ENCODE measurements at places on chromosomes 1 and 21.

- DNase-seq, result no peak
Observed at GRCh38 chr1:161111117-161111516, 6.7 kb downstream of the PFDN2 start.

DNA sequence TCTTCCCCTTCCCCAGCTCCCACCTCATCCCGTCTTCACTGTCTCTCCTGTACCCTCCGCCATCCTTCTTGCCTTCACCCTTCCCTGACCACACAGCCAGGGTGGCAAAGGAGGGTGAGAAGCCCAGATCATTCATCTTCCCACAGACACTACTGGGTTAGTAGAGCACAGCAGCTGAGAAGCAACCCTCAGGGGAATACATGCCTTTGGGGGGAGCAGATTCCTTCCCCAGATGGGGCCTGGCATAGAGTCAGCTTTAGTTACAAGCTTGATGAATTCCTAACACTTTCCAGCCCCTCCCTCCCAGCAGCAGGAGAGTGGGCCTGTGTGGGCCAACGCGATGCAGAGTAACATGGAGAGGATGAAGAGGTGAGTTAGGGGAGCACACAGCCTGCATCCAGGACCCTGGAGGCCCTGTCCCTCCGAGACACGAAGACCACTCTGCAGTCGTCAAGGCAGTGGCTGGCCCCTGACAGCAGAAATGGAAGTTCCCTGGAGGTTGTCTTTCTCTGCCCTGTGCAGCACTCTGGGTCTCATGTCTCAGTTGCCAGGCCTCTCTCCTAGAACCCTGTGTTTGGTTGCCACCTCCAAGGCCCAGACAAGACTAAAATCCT lies 8.8 kb upstream of the BTG2 start:
- DNase-seq, result no peak

- DNase-seq, result no peak
Observed at GRCh38 chr1:97073169-97073568, 351.6 kb downstream of the PTBP2 start.

- no peak for DNase-seq
Observed at GRCh38 chr1:206680279-206680678, 4.4 kb upstream of the MAPKAPK2 start.

GRCh38 chr1:247448107-247448791 lies 9.7 kb downstream of the OR2B11 start:
- DNase-seq, result peak; percentile 81

DNA sequence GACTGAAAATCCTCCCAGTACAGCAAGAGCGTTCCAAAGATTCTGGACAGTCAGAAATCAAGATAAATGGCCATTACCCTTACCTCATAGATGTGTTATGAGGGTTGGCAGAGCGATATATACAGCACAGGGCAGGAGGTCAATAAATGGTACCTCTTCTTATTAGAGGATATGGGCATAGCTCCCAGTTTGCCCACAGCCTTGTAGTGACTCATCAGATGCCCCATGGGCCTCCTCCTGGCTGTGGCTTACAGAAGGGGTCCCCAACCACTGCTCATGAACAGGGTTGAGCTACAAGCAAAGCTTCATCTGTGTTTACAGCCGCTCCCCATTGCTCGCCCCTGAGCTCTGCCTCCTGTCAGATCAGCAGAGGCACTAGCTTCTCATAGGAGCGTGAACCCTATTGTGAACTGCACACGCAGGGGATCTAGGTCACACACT lies 7.3 kb upstream of the IFNGR2 start:
- DNase-seq, result no peak

DNA sequence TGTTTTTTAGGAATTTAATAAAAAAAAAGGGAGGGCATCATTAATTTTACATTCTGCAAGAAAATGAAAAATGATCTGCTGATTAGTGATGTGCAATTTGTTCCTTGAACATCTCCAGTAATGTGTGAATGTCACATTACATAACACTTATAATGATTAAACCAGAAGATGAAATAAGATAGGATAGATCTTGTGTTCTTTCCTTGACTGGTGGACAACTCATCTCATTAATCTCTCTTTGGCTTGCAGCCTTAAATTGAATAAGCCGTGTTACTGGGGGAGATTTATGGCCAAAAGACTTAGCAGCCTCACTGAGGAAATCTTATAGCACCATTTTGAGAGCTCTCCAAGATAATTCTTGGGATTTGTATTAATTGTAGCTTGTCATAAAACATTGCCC lies 217.2 kb downstream of the ST6GALNAC3 start:
- peak; percentile 68 for DNase-seq

GRCh38 chr1:7375781-7376660 lies 395.1 kb upstream of the VAMP3 start:
- no peak for DNase-seq

DNA sequence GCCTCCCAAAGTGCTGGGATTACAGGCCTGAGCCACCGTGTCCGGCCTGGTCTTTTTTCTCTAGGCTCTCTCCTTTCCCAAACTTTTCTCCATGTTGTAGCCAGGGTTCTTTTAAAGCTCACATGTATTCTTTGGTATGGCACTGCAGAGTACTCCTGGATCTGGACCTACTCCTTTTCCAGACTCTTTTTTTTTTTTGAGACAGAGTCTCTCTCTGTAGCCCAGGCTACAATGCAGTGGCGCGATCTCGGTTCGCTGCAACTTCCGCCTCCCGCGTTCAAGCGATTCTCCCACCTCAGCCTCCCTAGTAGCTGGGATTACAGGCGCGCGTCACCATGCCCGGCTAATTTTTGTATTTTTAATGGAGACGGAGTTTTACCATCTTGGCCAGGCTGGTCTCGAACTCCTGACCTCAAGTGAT lies 602 bp upstream of the MED18 start:
- no peak for DNase-seq

DNA sequence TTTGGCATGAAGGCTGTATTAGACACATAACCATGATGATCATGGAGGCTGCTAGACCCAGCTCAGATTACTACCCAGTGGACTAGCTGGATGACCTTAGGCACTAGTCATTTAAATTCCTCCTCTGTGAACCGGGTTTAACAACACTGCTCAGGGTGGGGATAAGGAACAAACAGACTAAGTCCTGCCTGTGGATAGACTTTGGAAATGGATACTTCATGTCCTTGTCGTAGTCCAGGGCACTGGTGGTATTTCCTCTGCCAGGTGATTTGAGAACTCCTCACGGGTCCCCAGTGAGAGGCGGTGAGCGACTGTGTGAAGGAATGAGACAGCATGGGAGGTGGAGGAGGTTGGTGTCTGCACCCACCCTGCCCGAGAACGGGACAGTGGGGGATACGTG lies 72.9 kb upstream of the SELENON start:
- no peak for DNase-seq

DNA sequence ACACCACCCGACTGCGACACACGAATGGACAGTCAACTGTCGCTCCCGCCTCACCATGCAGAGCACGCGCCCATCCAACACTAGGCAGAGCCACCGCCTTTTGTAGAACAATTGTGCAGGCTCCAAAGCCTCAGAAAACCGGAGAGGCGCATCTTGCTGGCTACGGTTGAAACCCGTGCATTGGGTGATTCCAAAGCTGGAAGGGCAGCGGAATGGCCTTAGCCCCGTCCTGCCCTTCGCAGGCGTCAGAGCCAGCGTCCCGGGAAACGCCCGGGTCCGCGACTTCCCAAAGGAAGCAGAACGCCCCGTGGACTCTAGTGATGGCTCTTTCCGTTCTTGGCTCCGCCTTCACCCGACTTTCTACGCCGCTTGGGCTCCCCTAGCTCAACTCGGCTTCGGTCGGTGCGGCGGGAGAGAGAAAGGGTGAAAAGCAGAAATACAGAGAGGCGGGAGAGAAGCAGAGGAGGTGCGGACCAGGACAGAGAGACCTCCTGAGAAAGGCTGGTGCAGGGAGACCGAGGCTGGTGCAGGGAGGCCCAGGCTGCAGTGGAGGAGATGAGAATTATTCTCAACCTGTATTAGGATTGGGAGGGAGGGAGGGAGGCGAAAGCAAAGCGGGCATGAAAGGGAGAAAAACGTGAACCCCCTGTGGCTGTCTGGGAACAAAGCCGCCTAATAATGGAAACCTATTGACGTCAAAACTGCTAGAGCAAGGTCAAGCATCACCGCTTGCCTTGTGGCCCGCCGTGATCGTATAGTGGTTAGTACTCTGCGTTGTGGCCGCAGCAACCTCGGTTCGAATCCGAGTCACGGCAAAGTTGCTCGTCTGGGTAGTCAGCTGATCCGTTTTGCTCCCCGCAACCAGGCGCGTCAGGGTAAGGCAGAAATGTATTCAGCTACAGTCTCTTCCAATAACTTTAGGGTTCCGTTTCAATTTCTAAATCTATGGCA lies 99.5 kb downstream of the PRKAB2 start:
- DNase-seq, result no peak

- DNase-seq, result no peak
Observed at GRCh38 chr21:42195378-42196031, 23.4 kb upstream of the ABCG1 start.

GRCh38 chr1:236144033-236144432 lies 1.7 kb downstream of the GPR137B start:
- DNase-seq, result no peak

DNA sequence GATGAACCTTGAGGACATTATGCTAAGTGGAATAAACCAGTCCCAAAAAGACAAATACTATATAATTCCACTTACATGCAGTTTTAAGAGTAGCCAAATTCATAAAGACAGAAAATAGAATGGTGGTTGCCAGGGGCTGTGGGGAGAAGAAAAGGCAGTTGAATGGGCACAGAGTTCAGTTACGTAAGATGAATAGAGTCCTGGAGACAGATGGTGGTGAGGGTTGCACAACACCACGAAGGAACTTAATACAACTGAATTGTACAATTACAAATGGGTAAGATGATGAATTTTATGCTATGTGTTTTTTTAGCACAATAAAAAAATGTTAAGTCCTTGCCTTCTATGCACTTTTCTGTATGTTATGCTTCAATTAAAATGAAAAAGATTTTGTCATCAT lies 66.6 kb downstream of the CD34 start:
- no peak for DNase-seq

DNA sequence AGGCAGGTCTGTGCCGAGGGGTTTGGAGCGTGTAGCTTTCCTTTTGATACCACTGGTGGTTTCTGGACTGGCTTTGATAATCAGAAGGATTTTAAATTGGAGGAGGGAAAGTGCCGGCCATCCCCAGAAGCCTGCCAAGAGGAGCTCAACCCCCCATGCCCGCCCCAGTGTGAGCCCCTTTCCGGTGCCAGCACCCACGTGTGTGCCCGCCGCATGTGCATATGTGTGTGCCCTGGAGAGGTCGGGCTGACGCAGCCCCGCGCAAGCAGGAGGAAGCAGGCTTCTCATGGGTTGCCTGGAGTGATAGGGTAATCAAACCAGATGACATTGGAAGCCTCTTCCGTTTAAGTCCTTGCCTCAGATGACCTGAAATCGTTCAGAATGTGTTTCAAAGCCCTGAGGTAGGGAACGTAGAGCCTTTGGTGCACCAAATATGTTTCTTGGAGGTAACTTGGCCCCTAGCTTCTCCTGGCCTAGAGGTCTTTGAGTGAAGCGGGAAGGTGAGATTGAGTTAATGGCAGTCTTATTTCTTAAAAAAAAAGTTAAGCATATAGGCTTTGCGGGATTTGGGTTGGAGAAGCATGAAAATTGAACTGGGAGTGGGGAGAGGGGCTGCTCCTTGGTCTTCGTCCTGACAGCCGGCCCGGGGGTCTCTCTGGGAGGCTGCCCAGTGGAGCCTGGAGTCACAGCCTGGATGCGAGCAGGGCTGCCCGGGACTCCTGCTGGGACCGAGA lies 34.1 kb upstream of the ARHGEF16 start:
- DNase-seq, result no peak

DNA sequence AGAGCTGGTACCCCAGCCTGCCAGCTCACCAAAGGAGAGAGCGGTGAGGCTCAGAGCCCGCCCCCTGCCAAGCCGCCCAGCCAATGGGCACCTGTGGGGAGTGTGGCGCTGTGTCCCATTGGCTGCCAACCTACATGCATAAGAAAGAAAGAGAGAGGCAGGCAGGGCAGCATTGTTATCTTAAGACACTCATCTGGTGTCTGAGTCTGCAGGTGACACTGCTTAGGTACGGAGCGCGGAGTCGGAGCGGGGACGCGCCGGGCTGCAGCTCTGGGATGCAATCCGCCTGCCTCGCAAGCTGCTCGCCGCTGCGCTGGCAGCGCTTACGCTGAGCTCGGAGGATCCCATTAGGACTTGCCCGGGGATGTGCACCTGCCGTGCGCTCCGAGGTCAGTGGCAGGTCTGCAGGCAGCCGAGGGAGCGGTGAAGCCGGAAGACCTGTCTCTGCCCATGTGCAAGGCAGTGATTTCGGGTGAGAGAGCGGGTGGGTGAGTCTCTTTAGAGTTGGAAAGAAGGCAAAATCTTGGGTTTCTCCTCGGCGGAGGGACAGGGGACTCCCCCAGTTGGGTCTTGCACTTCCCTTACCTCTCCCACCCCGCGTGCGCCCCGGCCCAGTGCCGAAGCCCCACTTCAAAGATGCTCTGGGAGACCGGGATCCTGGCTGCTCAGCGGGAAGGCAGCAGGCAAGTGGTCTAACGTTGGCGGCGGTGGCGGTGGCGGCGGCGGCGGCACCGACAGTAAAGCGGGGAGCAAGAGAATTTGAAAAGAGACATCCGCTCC lies at the start of gene BRINP2:
Gene BRINP2 (plus strand): TSS at position 203 of the 780 bp plus-strand sequence. CDS start 58,919 bp downstream, outside the sequence.
- DNase-seq, result peak; percentile 80

DNA sequence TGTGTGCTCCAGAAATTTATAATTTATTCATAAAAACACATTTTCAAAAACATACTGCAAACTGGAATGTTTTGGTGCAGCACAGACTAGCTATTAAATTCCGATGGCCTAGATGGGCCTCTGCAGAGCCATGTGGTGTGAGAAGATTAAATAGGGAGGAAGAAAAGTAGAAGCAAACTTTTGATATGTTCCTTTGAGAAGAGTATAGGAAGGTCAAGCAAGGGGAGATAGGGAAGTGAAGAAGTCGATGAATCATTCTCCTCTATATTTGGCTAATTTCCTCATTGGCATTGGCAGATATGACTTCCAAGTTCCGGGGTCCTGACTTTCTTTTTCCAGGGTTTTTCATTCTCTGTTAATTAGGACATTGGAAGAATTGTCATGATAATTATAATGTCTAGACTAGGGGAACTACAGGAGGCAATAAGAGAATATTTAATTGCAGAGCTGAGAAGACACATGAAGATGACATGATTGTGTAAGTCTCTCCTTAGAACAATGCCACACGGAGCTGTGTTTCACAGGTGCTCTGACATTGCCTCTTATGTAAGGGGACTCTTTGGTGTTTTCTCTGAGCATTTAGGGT lies 19.3 kb upstream of the ZNF326 start:
- DNase-seq, result no peak

DNA sequence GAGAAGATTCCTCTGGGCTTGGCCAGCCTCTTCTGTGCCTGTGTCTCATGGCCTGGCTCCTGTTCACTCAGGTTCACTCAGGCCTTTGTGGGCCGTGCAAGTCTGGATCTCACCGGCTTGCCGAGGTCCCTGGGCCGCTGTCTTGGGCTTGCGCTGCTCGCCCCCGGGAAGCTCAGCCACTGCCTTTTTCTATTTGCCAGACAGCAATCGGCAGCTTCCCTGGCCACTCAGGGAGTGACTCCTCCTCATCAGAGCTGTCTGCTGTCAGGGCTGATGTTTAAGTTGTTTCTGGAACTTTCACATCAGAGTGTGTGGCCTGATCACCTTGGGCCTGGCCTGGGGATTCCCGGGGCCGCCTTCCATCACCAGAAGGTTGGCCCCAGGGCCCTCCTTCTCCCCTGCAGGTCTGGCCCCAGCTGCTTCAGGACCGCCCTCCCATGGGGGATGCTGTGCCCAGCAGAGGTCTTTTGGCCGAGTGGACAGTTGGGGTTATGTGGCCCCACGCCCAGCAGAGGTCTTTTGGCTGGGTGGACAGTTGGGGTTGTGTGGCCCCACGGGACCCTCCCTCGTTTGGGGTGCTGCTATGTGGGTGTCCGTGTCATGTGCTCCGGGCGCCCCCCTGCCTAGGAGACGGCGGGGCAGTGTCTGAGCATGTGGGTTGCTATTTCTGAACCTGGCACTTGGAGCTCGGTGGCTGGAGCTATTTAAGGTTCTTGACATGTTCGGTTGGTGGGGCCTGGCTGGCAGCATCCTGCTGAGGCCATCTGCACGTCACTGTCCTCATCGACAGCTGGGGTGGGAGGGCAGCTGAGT lies 12.5 kb downstream of the SLX9 start:
- no peak for DNase-seq

All from SK-N-DZ (cell line).